ENCODE measurements at places on chromosomes 11 and 22.

- DNase-seq = no peak
Observed at GRCh38 chr11:121483805-121484480, 31.2 kb upstream of the SORL1-AS1 start.

GRCh38 chr11:115126092-115126491 lies 378.1 kb downstream of the CADM1 start:
- DNase-seq = no peak

GRCh38 chr22:23000657-23001347 lies 69.5 kb upstream of the GNAZ start:
- no peak for DNase-seq

DNA sequence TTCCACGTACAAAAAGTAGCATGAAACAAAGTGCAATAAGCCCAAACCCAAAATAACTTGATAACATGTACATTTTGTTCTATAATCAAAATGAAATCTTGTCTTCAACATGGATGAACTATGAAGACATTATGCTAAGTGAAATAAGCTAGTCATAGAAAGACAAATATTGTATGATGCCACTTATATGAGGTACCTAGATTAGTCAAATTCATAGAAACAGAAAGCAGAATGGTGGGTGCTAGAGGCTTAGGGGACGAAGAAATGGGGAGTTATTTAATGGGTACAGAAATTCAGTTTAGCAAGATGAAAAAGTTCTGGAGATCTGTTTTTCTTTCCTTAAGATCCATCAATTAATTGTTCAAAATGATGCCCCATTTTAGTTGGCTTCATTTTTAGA lies 7.5 kb downstream of the PGM2L1 start:
- DNase-seq = no peak
